ENCODE measurements at places on chromosomes 16 and 17.

- DNase-seq, result no peak
These were observed 764 bp upstream of the SLC6A4 start for GRCh38 chr17:30236297-30236624.

DNA sequence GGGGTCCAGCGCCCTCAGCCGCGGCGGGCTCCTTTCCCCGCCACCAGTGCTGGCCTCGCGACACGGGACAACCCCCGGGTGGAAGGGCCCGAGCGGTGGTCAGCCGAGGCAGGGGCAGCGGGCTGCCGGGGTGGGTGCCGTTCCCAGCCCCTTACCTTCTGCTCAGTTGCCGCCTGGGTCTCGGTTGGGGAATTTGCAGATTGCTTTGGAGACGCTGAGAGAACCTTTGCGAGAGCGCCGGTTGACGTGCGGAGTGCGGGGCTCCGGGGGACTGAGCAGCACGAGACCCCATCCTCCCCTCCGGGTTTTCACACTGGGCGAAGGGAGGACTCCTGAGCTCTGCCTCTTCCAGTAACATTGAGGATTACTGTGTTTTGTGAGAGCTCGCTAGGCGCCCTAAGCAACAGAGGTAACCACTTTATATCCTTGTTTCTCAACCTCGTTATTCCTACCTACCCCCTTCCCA lies 381 bp downstream of the CTNS start:
- DNase-seq, result no peak

DNA sequence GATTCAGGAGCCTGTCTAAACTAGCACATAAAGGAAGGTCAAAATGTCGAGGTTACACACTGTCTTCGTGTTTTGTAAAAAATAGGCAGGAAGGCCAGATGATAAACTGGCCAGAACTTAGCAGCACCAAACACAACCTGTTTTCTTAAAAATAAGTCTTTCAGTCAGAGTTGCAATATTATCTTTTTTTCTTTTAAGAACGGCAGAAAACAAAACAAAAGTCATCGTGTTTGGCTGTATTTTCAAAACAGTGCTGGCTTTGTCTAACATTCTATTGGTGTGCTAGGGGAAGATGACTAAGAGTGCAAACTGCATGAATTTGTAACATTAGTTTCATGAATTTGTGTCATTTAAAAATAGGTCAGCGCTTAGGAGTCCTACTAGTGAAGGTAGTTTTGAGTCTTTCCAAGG lies 5.3 kb downstream of the MAF start:
- DNase-seq, result no peak

DNA sequence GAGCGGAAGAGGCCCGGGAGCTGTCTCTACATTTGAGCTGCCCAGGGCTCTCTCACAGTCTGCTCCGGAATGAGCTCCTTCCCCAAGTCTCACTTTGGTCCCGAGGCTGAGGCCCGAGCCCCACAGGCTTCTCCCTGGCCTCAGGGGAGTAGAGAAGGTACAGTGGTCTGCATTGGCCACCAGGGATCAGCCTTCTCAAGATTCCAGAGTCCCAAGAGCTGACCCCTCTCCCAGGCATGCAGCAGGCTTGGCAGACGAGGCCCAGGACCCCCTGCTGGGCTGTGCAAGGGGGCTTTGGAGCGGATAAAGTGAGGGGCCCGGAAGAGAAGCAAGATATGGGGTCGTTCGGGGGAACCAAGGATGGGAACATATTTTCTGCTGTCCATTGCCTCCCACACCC lies 3.1 kb downstream of the PRSS27 start:
- DNase-seq, result no peak

DNA sequence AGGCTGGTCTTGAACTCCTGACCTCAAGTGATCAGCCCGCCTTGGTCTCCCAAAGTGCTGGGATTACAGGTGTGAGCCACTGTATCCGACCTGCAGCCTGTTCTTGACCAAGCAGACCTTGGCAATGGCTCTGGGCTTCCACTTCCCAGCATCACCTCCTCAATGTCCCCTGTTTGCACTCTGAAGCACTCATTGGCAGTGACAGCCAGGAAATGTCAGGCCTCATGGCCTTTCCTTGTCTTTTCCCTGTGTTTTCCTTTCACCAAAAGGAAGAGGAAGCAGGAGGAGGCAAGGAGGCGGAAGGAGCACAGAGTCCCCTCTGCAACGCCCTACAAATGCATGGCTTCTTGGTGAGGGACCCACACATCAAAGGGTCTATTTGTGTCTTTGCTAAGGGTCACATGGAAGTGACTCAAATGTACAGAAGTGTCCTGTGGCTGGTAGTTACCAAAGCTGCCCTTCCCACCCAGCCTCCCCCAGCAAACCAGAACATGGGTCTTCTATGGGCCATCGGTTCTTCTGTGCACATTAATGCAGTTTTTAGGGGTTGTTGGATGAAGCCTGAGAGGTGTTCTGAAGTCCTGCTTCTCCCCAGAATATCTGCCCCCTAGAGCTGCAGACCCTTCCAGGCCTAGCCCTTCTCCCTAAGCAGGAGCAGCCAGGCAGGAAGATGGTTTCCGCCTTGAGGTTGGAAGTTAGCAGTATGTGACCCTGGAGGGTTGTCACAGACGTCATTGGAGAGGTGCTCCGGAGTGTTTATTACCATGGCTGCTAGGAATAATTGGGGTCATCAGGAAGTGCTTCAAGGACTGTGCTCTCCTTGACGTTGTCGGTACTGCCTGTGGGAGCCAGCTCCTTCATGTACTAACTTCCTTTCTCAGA lies 60.8 kb downstream of the WIPI1 start:
- DNase-seq, result no peak

GRCh38 chr17:77723909-77724875 lies 234.3 kb upstream of the TNRC6C start:
- DNase-seq, result no peak

DNA sequence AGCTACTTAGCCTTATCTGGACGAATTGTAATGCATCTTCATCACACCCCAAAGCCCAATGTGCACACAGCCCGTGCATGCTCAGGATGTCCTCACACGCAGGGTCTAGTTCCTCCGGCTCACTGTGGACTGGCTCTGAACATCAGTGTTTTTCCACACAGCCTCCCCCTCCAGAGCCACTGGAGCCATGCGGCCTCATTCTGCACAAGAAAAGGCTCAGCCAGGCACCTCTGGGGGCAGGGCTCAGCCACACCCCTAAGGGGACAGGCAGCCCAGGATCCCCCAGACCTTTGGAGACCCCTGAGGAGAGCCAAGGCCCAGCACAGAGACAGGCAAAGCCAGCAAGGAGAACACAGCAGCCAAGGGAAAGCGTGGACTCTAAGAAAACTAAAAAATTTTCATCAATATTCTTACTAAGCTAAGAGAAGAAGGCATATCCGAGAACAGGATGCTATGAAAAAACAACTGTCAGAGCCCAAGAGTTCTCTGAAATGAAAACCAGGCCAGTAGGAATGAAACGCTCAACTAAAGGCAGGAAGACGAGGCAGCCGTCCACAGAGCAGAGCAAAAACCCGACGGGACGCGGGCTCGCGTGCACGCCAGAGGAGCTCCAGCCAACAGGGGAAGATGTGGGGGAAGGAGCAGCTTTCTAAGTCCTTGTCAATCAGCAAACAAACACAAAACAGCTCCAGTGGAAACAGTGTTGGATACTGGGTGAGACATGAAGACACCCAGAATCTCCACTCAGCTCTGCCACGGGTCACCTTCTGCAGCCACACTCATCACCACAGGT lies 34.5 kb downstream of the MAP1LC3B start:
- DNase-seq, result no peak

GRCh38 chr16:58127033-58127556 lies 2.1 kb downstream of the CFAP20 start:
- DNase-seq, result no peak

DNA sequence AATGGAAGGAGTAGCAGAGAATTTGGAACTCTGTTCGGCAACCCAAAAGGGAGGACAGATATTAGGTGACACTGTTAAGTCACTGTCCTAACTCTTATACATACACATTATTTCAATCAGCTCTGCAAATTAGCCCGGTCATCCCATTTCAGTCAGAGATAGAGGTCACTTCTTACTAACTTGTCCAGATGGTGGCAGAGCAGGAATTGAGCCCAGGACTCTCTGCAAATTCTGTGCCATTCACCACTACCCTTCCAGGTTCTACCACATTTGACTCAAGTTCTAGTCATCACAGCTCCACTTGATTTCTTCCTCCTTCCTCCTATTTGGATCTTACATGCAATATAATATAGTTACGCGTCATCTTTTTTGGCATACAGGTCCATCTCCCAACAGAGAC lies 35.9 kb upstream of the NUDT7 start:
- no peak for DNase-seq

Data from A172 (cell line).